ENCODE measurements at places on chromosomes 12 and 14.

DNA sequence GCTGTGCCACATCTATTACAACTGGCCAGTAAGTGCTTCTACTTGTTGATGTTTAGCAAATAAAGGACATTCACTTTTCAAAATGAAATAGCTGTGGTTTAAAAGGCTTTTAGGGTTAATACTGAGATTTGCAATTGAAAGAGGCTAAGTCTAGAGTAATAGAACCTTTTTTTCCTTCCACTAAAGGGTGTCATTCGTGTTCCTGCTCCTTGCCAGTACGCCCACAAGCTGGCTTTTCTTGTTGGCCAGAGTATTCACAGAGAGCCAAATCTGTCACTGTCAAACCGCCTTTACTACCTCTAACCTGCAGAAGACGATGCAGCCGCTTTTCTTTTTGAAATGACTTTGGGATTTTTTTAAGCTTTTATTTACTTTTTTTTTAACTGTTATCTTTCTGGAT lies 33.6 kb downstream of the PIWIL1 start:
- DNase-seq, result no peak

DNA sequence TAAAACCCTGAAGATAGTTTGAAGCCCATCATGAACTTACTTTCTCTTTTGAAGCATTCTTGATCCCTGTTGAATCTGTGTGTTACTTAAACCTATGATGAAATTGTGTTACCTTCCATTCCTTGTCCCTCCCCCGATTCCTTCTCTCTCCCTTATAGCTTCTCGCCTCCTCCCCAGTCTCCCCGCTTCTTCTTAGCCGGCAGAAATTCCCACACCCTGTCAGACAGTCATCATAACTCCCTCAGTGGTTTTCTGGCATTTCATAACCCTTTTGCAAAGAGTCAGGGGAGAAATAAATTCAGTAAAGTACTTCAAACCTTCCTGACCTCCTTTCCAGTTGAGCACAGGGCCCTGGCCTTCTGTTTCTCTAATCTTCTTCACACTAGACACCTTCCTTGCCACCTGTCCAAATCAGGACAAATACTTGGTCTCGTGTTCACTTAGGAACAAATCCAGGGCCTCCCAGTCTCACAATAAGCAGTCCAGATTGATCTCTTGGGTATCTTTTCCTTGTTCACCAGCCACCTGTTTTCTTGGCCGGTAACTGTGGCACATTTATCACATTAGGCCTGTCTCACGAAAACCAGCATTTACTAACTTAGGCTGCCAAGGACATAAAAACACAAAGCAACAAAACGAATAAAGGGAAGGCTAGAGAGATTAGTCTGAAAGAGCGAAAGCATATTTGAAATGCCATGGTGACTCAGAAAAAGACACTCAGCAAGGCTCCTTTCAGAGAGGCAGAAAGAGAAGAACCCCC lies 355.9 kb downstream of the TMTC2 start:
- DNase-seq, result no peak

DNA sequence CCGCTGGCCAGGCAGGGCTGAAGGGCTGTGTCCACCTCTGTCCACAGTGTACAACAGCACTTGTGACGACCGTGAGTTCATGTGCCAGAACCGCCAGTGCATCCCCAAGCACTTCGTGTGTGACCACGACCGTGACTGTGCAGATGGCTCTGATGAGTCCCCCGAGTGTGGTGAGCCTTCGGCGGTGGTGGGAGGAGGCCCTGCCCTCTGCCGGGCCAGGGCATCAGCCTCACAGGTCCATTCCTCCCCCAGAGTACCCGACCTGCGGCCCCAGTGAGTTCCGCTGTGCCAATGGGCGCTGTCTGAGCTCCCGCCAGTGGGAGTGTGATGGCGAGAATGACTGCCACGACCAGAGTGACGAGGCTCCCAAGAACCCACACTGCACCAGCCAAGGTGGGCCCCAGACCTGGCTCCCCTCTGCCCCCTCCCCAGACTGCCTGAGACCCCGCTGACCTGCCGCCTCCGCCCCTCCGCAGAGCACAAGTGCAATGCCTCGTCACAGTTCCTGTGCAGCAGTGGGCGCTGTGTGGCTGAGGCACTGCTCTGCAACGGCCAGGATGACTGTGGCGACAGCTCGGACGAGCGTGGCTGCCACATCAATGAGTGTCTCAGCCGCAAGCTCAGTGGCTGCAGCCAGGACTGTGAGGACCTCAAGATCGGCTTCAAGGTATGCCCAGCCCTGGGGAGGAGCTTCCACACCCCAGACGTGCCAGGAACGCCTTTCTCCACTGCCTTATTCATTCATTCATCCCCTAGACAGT lies 20.8 kb upstream of the NXPH4 start:
- no peak for DNase-seq

GRCh38 chr12:91861554-91861953 lies 284.1 kb downstream of the BTG1 start:
- no peak for DNase-seq

DNA sequence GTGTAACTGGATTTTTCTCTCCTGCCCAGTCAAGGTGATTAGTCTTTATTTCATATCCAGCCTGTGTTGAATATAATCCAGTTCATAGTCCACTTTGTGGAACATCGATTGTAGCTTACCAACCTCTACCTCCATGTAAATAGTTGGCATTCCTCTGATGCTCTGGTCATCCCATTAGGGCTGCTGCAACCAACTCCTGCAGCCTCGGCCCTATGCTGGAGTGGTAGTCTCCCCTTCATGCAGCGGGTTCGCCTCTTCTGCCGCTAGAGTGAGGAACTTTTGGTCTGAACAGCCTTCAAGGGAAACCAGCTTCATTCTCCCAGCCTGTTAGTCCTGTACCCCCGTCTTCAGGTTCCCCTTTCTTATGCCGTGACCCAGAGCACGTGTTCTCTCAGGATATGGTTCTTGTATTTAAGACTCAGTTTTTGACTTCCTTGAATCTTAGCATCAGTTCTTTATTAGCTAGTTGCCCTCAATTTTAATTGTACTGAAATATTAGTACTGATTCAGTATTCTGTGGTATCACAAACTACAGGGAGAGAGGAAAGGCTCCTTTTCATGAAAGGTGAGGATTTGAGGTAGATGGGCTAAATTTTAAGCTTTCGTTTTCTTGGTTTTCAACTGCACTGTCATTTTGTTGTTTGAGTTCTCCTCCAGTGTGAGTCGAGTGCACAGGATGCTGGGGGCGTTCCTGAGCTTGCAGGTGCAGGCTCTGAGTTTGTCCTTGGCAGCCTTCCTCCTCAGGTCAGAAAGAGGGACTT lies 33.2 kb downstream of the ZNF664 start:
- no peak for DNase-seq

- DNase-seq, result no peak
Observed at GRCh38 chr14:68285421-68286179, 466.0 kb downstream of the RAD51B start.

DNA sequence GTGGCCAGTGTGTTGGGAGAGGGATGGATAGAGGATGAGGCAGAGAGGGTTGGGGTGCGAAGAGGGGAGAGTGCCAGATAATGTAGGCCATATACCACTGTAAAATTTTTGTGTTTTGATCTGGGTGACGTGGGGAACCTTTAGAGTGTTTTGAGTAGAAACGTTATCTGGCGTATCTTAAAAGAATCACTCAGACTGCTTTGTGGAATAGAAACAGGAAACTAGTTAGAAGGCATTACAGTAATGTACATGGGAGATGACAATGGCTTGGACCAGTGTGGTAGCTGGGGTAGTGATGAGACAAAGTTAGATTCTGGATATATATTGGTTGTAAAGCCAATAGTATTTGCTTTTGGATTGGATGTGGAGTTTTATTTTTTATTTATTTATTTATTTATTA lies 20.6 kb downstream of the ATF1 start:
- no peak for DNase-seq

DNA sequence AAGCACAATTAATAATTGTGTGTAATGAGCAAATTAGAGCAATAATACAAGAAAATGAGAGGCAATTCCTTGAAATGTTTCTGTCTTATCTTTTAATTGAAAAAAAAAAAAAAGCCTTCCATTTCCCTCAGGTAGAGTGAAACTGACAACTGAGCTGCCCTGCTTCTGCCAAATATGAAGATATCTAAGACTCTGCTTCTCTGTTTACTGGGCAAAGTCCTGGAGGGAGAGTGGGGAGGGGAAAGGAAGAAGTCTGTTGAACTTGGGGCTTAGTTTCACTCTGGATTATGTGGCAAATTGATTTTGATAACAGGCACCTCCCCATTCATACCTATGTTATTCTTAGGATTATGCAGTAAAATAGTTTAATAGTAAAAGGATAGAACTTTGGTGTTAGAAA lies 364.9 kb downstream of the NRXN3 start:
- DNase-seq, result no peak

DNA sequence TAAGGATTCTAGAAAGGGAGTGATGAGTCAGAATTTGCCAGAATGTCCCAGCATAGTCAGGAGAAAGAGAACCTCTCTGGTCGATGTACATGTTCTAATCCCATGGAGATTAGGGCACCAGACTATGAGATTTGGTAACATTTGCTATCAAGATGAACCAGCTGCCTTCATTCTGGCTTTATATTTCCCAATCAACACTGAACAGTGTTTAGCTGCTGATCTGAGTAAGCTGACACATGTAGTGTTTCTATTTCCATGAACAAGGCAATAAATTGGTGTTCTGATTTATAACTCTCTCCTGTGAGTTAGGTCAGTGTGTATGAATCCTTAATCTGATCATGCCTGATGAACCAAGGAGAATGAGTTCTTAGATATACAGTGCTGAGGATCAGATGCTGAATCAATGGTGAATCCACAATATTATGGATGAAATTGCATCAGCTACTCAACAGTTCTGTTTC lies 158.0 kb upstream of the AMIGO2 start:
- DNase-seq, result peak; percentile 57

DNA sequence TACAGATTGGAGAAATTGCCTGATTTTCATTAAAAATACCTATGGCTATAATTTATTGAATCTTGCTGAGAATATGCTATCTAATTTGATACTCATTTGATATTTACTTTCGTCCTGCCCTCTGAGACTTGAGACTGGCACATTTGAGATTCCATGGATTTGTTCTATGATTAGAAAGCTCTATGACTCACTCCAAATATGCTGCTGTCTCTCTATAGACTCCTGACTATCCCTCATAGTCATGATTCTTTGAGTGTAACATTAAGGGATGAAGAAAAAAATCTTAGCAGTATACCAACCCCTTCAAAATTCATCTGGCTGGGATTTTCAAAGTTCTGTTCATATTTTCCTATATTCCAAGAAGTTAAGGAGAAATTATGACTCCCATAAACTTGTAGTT lies 191.9 kb downstream of the LRIG3 start:
- DNase-seq, result no peak

DNA sequence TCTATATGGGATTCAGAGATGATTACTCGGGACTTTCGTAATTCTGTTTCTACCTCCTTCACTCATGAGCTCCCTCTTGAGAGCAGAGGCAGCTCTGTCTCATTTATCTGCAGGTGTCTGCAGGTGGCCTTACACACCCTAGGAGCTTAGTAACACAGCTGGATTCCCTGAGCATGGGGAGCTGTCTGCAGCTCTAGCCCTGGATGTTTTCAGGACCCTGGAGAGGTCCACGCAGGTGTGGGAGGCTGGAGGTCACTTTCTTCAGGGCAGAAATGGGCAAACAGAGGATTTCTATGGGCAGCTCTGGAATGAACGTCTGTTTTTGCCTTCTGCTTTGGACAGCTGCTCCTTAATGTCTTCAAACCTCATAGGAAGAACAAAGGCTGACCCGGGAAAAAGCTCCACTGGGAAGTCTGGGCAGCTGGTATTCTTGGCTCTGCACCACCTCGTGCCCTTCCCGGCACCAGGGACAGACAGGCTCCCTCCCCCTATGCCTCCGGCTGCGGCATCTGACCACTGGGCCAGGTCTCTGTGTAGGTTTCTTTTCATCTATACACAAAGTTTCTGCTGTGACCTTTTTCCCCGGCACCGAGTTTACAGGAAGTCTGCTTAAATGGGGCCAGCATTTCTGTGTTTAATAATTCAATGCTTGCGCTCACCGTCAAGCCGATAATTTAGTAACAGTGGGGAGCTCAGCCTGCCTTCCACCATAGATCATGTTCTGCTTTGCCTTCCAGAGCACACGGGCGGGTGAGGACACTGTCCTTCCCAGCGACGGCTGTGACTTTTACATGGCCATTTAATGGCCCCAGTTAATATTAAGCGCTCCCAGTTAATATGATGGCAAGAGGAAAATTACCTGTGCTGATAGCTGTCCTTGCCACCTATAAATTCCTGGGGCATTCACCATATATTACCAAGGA lies 320.2 kb upstream of the SFSWAP start:
- DNase-seq, result peak; percentile 83

DNA sequence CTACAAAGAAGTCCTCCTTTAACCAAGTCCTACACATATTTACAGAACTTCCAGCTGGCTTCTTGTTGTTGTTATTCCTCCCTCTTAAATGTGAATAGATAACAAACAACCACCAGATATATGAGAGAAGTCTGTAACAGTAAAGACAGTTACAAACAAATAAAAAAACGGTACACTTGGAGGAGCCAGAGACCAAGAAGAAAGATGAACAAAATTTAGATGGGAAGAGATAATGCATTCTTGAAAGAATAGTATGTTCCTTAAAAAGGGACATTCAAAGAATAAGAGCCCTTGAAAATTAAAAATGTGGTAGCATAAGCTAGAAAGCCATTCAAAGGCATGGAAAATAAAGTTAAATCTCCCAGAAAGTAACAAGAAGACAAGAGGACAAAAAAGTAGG lies 25.9 kb downstream of the SLCO1A2 start:
- DNase-seq, result no peak

DNA sequence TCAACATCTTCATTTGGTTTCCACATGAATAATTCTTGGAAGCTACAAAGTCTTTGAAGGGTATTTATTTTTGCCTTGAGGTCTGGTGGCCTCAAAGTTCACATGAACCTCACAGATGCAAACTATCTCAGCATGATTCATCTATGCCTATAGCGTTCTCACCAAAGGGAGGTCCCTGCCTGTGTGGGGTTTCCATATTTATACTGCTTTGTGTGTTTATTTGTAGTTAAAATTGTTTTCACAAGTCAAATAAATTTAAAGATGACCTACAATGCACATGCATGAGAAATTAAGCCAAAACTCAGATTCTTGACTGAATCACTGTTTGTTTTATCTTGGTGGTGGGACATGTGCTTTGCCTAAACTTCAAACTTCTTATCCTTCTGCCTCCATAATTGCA lies 176.7 kb downstream of the PPM1H start:
- DNase-seq, result no peak

DNA sequence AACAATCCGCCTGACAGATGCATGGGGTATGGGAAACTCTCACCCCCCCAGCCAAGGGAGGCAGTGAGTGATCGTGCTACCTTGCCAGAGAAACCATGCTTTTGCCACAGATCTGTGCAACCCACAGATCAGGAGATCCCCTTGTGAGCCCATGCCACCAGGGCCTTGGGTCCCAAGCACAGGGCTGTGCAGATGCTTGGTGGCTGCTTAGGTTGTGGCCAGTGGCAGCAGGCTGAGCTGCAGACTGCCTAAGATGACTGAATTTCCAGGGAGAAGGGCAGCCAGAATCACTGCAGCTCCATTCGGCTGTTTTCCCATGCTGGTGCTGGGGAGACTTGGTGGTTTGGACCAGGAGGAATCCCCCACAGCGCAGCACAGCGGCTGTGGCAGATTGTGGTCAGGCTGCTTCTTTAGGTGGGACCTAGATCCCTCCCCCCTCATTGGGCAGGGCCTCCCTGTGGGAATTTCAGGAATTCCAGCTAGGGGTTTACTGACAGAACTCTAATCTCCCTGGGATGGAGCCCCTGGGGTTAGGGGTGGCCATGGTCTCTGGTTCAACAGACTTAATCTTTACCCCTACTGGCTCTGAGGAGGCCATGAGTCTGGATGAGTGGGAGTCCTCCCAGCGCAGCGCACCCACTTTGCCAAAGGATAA lies 264.6 kb upstream of the DAAM1 start:
- no peak for DNase-seq

GRCh38 chr14:66445936-66446335 lies 40.2 kb upstream of the CCDC196 start:
- no peak for DNase-seq

GRCh38 chr14:31239741-31240140 lies 32.1 kb upstream of the HECTD1 start:
- DNase-seq, result no peak
